CD4-positive, alpha-beta memory T cell (primary cell): ENCODE measurements at places on chromosomes 6 and 20.
A peak's percentile ranks its signal among the peaks of the same experiment; 100 is the strongest.

DNA sequence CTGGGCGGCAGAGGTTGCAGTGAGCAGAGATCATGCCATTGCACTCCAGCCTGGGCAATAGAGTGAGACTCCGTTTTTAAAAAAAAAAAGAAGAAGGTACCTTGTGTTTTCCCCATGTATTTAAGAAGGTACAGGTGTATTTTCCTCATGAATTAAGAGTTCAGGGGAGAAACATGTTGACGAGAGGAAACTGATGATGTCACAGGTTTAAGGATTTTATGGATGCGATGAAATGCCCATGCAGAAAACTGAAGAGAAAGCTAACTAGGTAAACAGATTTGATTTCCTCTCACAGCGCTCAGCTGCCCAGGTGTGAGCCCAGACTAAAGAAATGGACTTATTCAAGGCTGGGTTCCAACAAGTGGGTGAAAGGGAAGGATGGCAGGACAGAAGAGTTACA is 38.4 kb upstream of the SOX4 start:
- no peak for DNase-seq

- no peak for DNase-seq
Observed at GRCh38 chr20:37020636-37021035, 69.1 kb upstream of the SAMHD1 start.

- DNase-seq = no peak
Observed at GRCh38 chr20:44549123-44549522, 27.3 kb upstream of the SERINC3 start.

DNA sequence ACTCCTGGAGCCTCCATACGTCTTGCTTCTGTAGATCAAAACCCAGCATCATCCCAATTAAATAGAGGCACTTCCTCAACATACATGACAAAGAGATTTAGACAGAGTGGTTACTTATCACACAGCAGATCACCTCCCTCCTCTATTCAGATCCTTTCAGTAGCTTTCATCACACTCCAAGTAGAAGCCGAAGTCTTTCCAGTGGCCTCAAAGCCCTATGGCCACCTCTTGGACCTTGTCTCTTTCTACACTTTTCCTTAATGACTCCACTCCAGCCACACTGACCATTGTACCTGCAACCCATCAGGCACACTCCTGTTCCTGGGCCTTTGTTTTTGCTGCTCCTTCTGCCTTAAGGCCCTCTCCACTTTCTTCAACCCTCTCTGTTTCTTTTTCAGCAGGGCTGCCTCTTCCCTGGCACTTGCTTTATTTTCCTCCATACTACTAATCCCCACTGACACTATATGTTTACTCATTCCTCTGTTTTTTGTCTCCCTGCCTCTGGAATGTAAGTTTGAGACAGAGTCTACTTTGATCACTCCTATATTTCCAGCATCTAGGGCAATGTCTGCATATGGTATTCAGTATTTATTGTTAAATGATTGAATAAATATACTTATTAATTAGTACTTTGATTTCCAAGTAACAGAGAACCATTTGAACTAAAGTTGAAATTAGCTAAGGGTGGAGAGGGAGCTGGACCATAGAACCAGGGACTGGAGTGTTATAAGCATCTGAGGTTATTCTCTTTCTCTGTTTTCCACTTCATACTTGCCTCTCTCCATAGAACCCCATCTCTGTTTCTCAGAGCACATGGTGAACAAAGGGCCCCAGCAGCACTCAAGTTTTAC is 43.4 kb upstream of the TRAM2 start:
- no peak for DNase-seq

GRCh38 chr6:168686831-168687730 is 246.1 kb downstream of the SMOC2 start:
- DNase-seq = no peak

GRCh38 chr6:79425589-79426311 is 111.5 kb downstream of the LCA5 start:
- no peak for DNase-seq

GRCh38 chr20:46365487-46366220 is 40.8 kb downstream of the ELMO2 start:
- DNase-seq = peak; percentile 48

DNA sequence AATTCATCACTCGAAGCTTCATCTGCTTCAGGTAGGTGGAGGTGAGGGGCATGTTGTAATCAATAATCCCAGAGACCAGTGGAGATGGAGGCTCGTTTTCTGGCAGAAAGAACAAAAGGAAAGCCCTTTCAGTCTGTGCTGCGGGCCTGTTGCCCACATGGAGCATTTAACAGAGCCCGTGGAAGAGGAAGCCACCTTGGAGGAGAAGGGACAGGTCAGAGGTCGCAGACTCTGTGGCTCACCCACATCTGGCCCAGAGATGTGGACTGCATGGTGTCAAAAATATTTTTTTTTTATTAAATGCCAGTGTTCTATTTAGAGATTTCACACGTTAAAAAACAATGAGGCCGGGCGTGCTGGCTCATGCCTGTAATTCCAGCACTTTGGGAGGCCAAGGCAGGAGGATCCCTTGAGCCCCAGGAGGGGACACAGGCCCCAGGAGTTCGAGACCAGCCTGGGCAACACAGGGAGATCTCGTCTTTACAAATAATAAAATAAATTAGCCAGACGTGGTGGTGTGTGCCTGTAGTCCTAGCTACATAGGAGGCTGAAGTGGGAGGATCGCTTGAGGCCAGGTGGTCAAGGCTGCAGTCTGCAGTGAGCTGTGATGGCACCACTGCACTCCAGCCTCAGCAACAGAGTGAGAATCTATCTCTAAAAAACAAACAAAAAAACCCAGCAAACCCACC is 73.6 kb downstream of the NOL4L start:
- DNase-seq = no peak

GRCh38 chr6:169472786-169473416 is 219.3 kb upstream of the THBS2 start:
- DNase-seq = no peak

- DNase-seq = peak; percentile 61
Observed at GRCh38 chr20:49132995-49133478, 55.1 kb downstream of the STAU1 start.

DNA sequence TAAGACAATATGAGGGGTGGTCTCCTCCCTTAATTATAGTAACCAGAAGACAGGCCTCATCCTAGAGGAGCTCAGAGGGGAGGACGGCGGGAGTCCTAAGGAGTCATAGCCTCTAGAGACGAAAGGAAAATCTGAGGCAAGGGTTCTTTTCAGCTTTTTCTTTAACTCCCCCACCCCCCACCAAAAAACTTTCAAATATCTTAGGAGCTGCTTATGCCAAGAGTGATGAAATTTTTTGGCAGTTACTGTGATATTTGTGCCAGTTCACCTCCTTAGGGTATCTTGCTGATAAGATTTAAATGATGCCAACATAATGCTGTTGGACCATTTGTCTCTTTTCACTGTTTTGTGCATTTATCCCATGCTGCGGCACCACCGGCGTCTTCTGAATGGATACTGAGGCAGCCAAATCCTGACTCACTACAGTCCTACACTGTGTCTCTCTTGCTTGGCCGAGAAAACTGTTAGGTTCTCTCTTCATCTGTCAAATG is 44.5 kb upstream of the DSE start:
- DNase-seq = no peak

DNA sequence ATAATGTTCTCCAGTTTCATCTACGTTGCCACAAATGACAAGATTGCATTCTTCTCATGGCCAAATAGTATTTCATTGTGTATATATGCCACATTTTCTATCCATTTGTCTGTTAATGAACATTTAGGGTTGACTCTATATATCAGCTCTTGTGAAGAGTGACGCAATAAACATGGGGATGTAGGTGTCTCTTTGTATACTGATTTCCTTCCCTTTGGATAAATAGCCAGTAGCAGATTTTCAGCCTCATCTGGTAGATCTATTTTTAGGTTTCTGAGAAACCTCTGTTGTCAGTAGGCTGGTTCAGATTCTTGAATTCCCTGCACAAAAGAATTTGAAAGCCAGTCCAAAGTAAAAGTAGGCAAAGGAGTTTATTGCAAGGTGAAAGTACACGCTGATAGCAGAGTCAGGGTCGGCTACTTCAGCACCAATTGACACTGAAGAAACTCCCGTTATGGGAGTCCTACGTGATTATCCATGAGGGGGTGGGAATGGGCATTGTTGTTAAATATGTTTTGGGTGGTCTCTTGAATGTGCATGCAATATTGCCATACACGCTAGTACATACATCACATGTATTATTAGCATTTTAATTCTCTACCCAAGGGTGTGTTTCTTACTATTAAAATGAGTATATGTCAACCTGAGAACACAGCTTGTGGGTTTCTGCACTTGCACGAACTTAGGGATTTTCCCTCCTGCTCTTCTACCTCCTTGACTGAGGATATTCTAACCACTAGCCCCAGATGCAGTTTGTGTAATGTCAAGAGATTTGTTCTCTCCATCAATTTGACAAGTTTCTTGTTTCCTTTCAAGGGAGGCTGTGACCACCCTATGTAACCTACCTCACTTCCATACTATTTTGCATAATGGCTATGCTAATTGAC is 14.4 kb upstream of the SLC17A2 start:
- no peak for DNase-seq

DNA sequence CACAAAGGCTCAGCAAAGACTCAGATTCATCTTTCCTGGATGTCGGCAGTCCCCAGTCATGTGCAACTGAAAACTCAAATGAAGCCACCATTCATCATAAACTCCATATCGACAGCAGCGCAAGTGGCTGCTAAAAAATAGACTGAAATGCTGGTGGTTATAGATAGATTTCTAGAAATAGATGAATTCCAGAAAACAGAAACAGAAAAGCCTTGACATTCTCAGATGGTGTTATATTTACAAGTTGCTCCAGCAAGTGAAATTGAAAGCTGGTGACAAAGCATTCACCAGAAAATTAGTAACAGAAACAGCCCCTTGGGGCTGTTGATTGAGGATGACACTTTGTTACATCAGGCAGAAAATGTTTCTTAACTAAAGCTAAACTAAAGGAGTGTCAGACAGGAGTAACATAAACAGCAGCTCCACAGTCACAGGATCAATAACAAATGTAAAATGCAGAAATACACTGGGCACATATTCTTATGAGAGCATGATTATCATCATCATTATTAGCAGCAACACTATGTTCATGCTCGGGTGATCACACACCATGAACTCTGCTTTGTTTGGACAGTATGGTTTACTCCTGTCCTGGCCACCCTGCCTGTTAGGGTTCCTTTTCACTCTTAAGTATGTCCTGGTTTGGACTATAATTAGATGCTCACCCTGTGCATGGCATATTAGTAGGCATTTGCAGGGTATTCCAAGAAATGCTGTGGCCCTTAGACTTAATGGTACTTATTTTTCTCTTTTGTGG is 36.4 kb upstream of the SLC35F1 start:
- no peak for DNase-seq

- DNase-seq = no peak
Observed at GRCh38 chr6:31621991-31622390, 1.5 kb downstream of the PRRC2A start.

DNA sequence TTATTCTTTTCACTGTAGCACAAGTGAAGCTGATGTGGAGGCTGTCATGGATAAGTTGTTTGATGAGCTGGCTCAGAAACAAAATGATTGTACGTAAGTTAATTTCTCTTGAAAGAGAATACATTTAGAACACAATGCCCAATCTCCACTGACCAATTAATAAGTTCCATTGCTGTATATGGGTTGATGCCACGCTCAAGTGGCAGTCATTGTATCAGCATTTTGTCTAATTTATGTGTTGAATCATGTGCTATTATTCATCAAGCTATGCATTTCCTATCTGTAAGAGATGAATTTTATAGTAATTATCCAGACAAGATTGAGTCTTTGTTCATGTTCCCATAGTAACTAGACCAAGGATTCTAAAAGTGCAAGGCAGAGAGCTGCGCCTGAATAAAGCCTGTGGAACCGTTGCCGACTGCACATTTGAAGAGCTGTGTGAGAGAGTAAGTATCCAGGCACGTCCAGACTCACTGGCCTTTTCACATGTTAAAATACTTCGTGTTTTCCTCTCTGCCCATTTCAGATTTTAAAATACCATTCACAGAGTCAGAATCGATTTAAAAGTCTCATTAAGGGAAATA is 83.8 kb upstream of the FOXO3 start:
- no peak for DNase-seq

GRCh38 chr6:27495386-27496135 is 22.7 kb upstream of the ZNF184 start:
- no peak for DNase-seq
